ENCODE measurements at places on chromosomes 7 and 10.

- no peak for DNase-seq
Observed at GRCh38 chr10:14412624-14413023, 81.9 kb upstream of the FRMD4A start.

- DNase-seq, result no peak
Observed at GRCh38 chr10:77553966-77554365, 83.6 kb downstream of the KCNMA1 start.

DNA sequence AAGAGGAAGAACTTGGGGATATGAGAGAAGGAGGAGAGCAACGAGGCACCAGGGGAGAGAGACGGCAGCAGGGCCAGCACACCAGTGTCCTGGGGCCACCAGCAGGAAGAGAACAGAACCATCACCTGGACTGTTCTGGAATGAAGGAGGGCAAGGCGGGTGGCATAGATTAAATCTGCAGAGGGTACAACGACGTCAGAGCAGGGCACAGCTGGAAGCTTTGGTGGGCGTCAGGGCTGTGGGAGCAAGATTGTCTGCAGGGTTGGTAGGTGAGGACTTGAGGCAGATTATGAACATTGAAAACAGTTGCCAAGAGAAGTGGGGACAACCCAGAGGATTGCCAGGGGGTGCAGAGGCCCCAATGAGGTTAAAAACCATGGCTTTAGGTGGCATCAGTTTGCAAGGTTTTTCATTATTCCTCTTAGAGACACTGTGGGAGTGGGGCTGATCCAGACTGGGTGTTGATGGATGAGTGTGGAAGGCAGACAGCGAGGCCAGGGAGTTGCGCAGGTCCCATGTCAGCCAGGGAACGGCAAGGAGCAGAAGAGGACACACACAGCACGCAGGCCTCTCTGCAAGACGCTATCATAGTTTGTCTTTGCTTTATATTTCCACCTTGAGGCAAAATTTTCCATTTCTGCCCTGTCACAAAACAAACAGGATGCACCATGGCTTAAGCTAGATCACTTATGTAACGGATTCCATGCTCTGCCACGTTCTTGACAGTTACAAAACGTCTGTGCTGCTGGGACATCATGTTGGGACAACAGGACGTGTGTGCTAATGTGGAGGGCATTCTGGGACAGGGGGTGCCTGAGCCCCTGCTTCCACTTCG is 52.5 kb upstream of the LEP start:
- DNase-seq, result no peak

GRCh38 chr10:132884691-132885271 is 57.6 kb downstream of the CFAP46 start:
- DNase-seq, result no peak

- no peak for DNase-seq
Observed at GRCh38 chr7:47488969-47489342, 93.0 kb downstream of the TNS3 start.

DNA sequence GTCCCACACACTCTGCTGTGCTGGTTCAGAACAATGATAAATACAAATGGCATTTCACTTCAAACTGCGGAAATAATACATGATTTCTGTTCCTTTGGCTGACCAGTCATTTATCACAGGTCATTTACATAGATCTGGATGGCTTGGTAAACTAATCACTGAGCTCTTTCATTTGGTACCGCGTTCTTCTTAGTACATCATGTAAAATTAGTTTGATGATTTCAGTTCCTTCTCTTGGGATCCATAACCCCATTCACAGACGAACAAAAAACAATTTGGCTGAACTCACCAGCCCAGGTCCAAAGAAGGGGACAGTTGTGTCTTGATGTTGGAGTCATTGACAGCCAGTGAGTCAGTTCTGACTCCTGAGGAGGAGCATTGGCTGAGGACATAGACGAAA is 689.8 kb downstream of the INHBA start:
- no peak for DNase-seq

- no peak for DNase-seq
Observed at GRCh38 chr7:127536394-127536691, 49.1 kb downstream of the GCC1 start.

GRCh38 chr7:54877683-54878082 is 118.7 kb upstream of the SEC61G start:
- DNase-seq, result no peak

- DNase-seq, result no peak
Observed at GRCh38 chr7:11716185-11716584, 115.8 kb downstream of the THSD7A start.

- DNase-seq, result no peak
Observed at GRCh38 chr10:3559527-3559926, 225.5 kb downstream of the KLF6 start.

DNA sequence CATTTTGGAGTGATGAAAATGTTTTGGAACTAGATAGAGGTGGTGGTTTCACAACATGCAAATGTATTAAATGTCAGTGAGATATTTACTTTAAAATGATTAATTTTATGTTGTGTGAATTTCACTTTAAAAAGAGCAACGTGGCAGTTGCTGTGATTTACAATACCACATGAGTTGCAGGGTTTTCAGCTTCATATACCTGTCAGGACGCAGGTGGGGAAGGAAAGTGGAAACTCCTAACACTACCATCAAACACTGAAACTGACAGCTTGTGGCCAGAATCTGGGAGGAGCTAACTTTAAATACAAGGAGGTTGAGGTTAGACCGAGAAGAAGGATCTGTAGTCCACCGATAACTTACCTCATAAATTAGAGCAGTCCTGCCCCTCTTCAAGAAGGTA is 168.9 kb upstream of the TMEM72 start:
- DNase-seq, result no peak

GRCh38 chr7:7321681-7322080 is 139.3 kb downstream of the C1GALT1 start:
- DNase-seq, result no peak

- no peak for DNase-seq
Observed at GRCh38 chr10:4234661-4235060, 449.7 kb upstream of the KLF6 start.

DNA sequence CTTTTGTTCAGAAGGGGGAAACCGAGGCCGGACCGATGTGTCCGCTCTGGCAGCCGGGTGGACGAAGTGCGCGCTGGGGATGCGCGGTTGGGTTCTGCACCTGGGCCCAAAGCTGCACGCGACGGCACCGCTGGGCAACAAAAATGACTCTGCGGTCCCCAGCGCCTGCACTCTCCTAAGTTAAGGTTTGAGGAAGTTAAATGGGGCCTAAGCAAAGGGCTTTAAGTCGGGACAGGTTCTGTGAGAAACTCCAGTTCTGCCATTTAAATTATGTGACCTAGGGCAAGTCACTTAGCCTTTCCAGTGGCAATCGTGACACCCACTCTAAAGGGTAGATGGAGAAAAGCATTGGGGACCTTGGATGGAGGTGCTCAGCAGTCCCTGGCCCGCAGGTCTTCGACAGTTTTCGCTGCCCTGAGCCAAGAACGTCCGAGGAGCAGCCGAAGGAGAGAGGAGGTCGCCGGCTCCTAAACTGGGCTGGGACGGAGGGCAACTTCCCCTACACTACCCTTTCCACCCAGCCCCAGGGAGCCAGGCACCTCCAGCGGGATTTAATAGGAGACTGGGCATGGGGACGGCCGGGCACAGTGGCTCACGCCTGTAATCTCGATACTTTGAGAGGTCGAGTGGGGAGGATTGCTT is 534 bp upstream of the ACBD5 start:
- no peak for DNase-seq

DNA sequence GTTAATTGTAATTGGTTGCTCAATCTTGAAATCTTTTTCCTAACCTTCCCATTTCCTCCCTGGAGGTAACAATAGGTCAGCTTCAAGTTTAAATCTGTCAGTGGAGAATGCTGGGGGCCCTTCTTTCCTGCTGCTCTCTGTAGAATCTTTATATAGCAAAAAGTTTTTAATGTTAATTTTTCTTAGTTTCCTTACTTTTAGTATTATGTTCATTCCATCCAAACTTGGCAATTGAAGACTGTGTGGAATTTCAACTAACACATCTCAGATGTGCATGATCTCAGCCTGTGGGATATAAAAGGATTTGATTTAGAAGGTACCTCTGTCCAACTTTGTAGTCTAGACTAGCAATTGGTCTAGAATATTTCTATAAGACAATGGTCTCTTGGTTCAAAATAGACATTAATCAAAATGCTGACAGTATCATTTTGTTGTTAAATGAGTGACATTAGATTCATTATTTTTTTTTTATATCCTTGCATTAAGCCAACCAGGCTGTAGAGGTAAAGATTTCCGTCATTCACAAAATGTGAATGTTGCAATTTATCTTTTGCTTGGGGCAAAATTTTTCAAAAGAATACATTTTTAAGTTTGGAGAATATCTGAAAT is 100.4 kb upstream of the SEMA3A start:
- no peak for DNase-seq

DNA sequence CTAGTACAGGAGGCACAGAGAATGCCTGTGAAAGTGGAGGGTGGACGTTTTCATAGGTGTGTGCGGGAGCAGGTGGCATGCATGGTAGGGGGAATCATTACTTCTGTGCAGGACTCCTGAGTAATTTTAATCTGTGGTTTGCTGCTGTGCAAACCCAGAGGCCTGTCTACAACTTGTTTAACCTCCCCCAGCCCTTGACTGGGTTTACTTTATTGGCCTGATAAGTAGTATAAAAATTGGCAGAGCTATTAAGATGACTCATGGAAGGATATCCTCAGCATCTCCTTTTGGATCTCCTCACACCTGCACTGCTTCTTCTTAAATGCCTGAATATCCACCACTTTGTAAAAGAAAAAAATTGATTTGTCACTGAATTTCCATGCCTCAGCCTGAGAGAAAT is 104.8 kb downstream of the AUTS2 start:
- no peak for DNase-seq

DNA sequence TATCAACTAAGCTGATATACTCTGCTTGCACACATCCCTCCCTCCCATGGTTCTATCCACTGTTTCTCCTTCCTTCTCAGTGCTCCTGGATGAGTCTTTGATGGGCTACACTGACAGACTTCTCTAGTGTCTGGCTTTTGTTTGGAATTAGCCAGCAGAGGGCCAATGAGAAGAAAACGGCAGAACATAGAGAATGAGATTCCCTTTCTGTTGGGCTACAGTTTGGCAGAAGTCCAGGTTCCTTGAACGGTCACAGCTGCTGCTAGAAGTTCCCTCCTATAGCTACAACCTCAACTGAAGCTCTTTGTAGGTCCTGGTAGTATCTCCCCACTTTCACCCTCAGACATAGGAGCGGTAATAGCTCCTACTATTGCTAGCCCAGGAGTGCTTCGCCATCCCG is 251.1 kb upstream of the LRRN3 start:
- DNase-seq, result peak; percentile 82

- DNase-seq, result no peak
Observed at GRCh38 chr10:128869101-128869749, 597.8 kb upstream of the MGMT start.

DNA sequence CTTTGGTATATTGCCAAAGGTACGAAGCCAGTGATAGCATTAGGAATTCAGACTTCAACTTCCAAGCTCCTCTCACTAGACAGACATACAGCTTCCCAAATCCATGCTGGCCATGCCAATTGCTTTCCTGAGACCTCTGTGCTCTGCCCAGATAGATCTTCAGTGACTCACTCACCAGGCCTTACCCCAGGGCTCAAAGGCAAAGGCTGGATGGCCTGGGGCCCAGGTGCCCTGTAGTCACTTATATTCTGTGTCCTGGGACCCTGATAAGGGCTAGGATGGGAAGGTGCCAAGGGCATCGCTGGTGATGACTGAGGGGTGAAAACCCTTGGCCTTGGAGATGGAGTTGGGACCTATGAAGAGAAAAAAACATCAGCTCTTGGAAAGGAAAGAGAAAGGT is 27.7 kb downstream of the WNT8B start:
- no peak for DNase-seq

DNA sequence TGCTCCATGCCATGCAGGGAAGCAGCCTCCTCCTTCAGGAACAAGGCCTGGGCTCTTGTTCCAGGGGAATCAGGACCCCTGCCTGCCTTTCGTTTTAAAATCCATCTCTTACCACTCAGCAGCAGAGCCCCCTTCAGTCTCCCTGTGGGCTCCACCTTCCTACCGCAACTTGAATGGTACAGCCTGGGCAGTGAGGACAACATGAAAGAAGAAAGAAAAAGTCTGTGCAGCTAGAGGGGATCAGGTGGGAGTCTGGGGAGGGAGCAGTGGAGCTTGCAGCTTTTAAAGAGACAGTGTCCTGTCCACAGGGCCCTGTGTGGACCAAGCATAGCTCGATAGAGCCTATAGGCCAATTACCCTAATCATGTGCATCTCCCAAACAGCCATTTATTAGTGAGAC is 3.7 kb downstream of the PLXNA4 start:
- DNase-seq, result no peak

GRCh38 chr10:131653140-131653539 is 247.7 kb upstream of the PPP2R2D start:
- no peak for DNase-seq

- DNase-seq, result no peak
Observed at GRCh38 chr10:10293041-10293440, 724.6 kb upstream of the CELF2 start.

GRCh38 chr10:52269233-52269632 is 44.8 kb upstream of the DKK1 start:
- no peak for DNase-seq

- DNase-seq, result no peak
Observed at GRCh38 chr10:14613588-14613920, 161.1 kb downstream of the FAM107B start.

- DNase-seq, result no peak
Observed at GRCh38 chr10:44949915-44950314, 9.7 kb upstream of the RASSF4 start.

GRCh38 chr10:22310928-22311327 is 5.3 kb upstream of the COMMD3 start:
- no peak for DNase-seq

- DNase-seq, result no peak
Observed at GRCh38 chr10:132987671-132988571, 45.6 kb upstream of the CFAP46 start.

DNA sequence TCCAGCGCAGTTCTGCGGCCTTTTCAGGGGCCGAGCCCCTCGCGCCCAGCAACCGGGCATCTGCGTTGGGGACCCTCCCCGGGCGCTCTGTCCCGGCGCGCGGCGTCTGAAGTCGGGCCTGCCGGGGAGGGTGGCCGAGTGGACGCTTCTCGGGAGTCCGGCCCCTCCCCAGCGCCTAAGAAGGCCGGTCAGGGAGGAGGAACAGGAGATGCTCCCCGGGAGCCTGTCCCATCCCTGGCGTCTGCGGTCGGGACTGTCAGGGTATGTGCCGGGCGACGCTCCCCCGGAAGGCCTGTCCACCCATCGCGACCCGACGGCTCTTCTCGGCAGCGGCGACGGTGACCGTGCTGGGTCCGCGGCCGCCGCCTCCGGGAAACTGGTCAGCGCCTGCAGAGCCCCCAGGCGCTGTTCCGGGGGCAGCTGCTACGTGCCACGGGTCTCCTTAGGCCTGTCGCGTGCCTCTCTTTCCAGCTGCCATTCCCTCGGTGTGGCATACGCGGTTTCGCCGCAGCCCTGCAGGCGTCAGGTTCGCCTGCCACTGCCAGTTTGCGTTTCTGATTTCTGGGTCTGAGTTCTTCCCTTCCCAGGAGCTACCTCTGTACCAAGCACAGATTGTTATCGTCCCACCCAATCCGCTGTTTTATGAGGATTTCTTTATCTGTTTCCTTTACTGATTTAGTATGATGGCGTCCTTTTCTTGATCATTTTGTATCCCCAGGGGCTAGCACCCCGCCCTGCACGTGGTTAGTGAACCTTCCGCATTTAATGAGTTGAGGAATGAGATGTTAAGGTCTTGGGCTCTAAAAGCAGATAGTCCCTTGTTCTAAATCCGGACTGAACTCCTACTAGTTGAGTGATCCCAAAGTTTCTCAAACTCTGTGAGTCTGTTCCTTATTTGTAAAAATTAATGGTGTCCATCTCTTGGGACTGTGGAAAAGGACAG is 782 bp downstream of the IFIT5 start:
- peak; percentile 37 for DNase-seq

All from NCI-H2081 (cell line).